SIG-M5 (cell line): ENCODE measurements at places on chromosomes 1 and 21.

DNA sequence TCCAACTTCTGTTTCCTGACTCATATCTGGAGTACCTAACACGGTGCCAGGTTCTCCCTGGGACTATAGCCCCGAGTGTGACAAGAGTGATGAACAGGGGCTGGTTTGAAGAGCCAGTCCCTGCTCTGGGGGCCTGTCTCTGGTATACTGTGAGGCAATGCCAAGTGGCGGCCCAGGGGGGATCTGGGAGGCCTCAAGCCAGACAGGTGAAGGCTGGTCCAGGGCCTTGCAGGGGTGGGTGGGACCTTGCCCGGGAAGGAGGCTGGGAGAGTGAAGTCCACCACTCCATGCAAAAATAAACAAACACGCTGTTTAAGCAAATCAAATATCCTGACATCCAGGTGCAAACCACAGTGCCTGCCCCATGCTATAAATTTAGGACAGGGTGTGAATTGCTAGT lies 6.8 kb upstream of the PLXNA2 start:
- no peak for DNase-seq

- no peak for DNase-seq
These were observed 8.2 kb downstream of the HAPLN2 start for GRCh38 chr1:156627313-156627880.

GRCh38 chr1:201084295-201084694 lies 27.9 kb downstream of the CACNA1S start:
- no peak for DNase-seq

DNA sequence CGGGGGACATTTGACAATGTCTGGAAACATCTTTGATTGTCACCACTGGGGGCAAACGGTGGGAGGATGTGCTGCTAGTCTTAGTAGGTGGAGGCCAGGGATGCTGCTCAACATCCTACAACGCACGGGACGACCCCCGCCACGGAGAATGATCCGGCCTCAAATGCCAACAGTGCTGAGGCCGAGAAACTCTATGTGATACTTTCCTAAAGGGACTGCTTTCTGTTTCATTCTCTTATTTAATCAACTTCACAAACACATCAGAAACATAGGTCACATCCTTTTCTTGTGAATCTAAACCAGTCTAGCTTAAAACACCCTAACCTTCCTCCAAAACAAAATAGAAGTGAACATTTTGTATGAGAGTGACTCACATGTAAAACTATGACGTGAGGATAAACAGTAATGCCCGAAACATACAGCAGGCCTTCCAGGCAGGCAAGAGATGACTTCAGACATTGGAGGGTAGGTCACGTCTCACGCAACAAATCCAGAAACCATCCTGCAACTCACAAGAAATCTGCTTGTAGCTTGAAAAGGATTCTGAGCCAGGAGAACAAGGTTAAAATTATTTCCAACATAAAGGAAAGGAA lies 37.2 kb upstream of the ETS2 start:
- no peak for DNase-seq

- DNase-seq, result no peak
These were observed 26.4 kb upstream of the ROR1 start for GRCh38 chr1:63747445-63747844.

DNA sequence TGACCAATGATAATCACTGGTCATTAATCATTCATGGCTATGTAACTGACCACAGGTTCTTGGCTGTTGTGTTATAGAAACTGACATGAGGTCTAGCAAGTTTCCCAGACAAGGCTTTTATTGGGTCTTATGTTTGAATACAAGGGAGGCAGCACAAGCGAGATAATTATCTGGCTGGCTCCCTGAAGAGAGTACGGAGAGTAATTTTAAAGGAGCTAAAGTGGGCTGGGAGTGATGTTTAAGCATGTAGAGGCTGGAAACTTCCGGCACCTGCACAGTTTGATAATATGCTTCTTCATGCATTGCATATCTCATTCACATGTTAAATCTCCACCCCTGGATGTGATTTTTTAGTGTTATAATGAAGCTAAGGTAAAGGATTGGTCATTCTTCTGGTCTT lies 116.2 kb upstream of the KCNK1 start:
- no peak for DNase-seq

DNA sequence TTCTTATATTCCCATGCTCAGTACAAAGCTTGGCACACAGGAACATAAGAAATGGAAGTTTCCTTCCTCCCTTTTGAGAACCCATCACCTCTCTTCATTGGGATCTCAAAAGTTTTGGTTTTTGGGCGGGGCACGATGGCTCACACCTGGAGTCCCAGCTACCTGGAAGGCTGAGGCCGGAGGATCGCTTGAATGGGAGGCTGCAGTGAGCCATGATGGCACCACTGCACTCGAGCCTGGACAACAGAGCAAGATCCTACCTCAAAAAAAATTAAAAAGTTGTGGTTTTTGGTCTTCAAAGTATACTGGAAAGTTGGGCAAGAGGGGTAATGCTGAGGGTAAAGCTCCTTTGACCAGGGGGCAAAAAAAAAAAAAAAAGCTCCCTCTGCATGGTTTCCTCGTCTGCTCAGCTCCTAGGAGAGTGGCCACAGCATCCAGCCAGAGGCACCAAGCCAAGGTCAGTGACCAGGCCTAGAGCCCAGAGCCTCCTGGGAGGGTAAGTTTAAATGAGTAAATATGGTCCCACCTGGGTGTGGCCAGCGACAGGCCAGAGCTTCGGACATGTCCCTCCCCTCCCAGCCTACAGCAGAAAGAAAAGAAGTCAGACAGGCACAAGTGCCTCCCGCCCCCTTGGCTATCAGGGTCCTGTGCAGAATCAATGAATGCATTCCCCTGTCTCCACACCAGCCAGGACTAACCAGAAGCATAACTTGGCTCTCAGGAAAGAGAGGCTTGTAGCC lies 5.0 kb downstream of the MEF2D start:
- DNase-seq, result no peak

DNA sequence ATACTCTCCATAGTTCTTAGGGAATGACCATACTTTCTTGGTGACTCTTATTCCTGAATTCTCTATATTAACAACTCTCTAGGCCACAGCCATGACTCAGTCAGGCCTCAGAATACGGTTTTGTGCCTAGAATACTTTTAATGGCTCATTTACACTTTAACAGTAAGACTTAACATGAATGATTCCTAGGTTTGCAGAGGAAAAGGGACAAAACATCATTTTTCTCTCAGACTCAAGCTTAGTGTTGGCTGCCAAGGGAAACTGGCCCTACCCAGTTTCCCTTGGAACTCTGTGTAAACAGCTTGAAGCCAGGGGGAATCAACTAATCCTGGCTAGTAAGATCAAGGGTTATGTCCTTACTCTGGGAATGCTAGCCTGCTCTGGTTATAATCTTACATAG lies 164.9 kb upstream of the PKN2 start:
- DNase-seq, result no peak

DNA sequence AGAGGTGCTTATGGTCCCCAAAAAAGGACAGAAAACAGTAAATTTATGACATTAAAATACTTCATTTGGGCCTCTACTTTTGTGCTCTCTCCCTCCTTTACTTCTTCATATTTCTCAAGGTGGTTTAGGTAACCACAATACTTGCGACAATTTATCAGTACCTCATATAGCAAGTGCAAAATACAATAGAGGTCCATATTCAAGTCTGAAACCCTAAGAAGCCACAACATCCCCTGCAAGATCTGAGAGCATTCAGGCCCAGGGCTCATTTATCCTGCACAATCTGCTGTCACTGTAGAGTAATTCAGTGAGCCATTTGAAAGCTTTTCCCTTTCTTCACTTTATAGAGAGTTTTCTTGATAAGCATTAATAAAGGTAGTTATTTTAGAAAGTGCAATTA lies 24.2 kb upstream of the ATP6V1G3 start:
- no peak for DNase-seq

- no peak for DNase-seq
These were observed 24.9 kb upstream of the MAP10 start for GRCh38 chr1:232780354-232780753.

DNA sequence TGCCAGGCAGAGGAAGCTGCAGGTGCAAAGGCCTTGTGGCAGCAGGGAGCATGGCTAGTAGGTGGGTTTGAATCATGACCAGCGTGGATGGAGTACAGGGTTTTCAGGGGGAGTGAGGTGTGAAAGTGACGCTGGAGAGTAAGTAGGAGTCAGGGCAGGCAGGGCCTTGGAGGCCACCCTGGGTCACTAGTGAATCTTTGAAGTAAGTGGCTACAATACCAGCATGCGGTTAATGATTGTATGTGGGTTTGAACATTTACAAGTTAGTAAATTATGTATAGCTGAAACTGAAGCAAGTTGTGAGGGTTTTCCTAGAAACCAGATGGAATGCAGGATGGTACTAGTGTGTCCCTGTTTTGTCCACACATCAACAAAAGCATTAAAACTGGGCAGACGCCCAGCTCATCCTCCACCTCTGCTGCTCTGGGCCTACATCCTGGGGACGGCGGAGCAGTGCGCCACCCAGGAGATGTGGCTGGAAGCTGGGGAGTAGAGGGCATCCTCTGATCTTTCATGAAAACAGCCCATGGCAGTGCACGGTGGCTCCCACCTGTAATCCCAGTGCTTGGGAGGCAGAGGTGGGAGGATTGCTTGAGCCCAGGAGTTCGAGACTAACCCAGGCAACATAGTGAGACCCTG lies 41.2 kb upstream of the B3GALNT2 start:
- no peak for DNase-seq

- DNase-seq, result no peak
These were observed 1012.4 kb downstream of the AMY1C start for GRCh38 chr1:104761961-104762570.

GRCh38 chr1:236207569-236207968 lies 65.2 kb downstream of the GPR137B start:
- DNase-seq, result no peak

- DNase-seq, result no peak
These were observed 44.7 kb upstream of the TENT5B start for GRCh38 chr1:27057389-27057788.

DNA sequence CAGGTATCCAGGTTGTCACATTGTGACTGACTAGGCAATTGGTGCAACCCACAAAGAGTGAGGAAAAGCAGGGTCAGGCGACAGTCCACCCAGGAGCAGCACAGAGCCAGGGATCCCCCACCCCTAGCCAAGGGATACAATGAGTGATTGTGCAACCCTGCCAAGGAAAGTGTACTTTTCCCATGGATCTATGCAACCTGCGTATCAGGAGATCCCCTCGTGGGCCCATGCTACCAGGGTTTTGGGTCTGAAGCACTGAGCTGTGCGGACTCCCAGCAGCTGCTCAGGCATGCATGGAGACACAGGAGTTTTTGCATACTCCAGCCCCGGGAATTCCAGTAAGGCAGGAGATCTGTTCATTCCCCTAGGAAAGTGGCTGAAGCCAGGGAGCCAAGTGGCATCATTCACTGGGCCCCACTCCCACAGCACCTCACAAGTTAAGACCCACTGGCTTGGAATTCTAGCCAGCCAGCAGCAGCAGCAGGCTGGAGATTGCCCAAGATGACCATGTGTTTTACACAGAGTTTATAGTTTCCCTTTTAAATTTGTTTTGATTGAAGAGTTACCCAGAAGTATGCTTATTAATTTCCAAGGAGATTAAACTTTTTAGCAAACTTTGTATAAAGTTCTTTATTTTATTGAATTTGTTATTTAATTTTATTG lies 136.0 kb downstream of the LTN1 start:
- DNase-seq, result no peak

DNA sequence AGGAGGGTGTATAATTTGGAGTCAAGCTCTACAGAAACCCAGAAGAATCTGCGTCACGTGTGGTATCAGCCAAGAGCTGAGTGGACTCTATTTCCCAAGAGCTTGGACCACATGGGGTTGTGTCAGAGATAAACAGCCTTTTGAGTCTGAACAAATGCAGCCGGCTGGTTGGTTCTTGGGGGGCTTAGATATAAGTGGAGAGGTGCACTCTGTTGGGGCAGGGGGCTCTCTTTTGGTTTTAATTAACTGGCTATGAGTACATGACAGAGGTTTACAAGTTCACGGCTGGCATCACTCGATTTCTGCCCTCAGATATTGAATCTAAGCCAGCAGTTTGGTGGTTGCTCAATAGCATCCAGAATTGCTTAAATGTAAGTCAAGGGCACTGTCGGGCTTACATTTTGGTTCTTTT lies 501 bp upstream of the MRAP start:
- no peak for DNase-seq

DNA sequence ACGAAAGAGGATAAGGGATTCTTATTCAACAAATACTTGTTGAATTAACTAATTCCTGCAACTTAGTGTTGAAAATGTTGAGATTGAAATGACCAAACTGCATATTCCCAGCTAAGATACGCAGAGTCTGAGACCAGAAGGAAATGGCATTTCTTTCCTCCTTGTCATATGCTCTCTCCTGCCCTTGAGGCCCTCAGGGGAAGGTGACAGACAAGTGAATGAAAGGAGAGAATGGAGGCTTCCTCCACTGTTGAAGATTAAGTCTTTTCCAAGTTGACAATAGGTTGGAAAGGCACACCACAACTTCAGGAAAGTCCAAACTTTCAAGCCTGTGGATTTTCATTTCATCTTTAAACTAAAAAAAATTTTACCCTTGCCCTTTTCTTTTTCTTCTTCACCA lies 3.1 kb upstream of the ZNF697 start:
- DNase-seq, result no peak

DNA sequence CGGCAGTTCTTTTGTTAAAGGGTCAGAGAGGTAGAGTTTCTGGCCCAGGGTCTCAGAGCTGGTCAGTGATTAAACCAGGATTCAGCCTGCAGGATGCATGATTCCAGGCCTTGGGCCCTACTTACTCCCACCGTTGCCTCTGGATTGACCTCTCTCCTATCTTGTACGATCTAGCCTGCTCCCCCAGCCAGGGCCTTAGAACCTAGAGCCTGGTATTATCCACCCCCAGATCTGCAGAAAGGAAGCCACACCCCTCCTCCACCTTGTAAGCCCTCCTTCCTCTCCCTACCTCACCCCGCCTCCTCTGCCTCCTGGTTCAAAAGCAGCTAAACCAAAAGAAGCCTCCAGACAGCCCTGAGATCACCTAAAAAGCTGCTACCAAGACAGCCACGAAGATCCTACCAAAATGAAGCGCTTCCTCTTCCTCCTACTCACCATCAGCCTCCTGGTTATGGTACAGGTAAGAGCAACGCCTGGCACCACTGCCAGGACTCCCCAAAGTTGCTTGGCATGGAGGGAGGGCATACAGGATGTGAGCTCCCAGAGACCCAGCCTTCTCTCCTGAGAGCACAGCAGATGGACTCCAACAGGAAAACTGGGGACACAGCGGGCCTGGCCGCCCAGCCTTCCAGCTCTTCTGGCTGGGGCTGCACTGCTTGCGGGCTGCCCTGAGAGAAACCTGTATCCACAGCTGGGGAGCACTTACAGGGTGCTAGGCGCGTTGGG lies at the start of gene CD52:
Gene CD52 (plus strand): TSS at position 347 of the 726 bp plus-strand sequence. CDS start 60 bp downstream, at position 407.
- no peak for DNase-seq

- no peak for DNase-seq
These were observed 16.8 kb upstream of the POFUT2 start for GRCh38 chr21:45304476-45304830.
